Stimulated activated CD8-positive, alpha-beta memory T cell treated with anti-CD3 and anti-CD28 coated beads, Interleukin-4, amount 100 ng/mL, for 4 hours (primary cell): ENCODE measurements at places on chromosomes 5 and 9.
A peak's percentile ranks its signal among the peaks of the same experiment; 100 is the strongest.

DNA sequence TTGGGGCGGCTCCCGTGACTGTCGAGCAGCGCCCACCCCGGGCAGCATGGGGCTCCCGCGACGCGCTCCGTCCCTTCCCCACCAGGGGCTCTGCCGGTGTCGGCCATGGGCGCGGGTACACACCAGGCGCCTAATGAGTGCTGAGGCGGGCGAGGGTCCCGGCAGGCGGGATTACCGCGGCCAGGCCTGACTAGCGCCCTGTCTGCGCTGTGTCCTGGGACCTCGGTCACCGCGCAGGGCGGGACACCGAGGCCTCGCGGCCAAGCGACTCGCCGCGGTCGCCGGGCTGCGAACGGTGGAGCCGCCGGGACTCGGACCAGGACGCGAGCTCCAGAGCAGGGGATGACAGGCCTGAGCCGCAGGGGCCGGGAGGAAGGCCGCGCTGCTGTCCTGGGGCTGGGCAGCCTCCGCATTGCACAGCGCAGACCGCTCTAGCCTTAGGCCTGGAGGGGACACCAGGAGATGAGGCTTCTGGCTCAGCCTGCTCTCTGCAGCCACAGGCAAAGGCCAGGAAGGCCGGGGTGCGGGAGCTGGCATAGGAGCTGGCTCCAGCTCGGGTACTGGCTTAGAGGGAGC lies 14.1 kb downstream of the LCN10 start:
- no peak for DNase-seq

GRCh38 chr5:165258197-165258771 lies 1752.9 kb downstream of the MAT2B start:
- no peak for DNase-seq

GRCh38 chr5:131280417-131280816 lies 16.6 kb downstream of the CDC42SE2 start:
- DNase-seq = no peak

- DNase-seq = no peak
These were observed 254.5 kb downstream of the PBX3 start for GRCh38 chr9:126001581-126002225.

DNA sequence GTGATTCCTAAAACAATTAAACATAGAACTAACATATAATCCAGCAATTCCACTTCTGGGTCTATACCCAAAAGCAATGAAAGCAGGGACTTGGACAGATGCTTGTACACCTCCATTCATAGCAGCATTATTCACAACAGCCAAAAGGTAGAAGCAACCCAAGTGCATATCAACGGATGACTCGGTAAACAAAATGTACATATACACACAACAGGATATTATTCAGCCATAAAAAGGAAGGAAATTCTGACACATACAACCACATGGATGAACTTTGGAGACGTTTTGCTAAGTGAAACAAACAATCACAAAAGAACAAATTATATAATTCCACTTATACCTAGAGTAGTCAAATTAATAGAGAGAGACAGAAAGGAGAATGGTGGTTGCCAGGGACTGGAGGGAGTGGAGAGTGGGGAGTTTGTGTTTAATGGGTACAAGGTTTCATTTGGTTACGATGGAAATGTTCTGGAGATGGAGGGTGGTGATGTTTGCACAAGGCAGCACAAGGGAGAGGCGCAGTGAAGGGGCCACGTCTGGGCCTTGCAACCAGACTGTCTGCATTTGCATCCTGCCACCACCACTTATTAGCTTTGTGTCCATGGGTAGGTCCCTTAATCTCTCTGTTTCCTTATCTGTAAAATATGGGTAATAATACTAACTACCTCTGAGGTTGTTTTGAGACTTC lies 36.3 kb upstream of the RLN1 start:
- no peak for DNase-seq

GRCh38 chr9:122387536-122387935 lies 16.7 kb downstream of the PTGS1 start:
- no peak for DNase-seq

GRCh38 chr9:132862533-132862932 lies 15.6 kb downstream of the AK8 start:
- DNase-seq = no peak

DNA sequence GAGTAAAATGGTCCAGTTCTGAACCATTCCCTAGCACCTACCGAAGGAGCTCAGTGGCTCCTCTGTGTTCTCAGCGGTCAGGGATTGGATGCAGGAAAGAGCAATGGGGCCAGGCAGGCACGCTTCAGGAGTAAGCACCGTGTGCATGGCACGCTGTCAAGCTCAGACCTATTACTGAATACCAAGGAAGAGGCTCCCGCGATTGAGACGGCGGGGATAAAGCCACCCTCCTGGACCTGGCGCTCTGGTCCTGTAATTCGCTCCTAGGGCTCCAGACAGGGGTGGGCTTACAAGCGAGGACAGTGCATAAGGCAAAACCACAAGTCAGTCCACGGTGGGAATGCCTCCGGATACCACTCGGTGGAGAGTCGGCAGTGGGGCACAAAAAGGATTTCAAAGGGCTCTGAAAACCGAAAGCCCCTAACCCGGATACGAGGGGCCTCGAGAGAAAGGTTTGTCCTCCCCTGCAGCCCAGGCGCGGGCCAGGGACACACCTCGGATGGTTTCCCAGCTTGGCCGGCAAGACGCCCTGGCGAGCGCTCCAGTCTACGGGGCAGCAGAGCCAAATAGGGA lies 988 bp downstream of the OXCT1 start:
- peak; percentile 0 for DNase-seq

GRCh38 chr5:167452136-167452535 lies 839.3 kb upstream of the WWC1 start:
- no peak for DNase-seq

DNA sequence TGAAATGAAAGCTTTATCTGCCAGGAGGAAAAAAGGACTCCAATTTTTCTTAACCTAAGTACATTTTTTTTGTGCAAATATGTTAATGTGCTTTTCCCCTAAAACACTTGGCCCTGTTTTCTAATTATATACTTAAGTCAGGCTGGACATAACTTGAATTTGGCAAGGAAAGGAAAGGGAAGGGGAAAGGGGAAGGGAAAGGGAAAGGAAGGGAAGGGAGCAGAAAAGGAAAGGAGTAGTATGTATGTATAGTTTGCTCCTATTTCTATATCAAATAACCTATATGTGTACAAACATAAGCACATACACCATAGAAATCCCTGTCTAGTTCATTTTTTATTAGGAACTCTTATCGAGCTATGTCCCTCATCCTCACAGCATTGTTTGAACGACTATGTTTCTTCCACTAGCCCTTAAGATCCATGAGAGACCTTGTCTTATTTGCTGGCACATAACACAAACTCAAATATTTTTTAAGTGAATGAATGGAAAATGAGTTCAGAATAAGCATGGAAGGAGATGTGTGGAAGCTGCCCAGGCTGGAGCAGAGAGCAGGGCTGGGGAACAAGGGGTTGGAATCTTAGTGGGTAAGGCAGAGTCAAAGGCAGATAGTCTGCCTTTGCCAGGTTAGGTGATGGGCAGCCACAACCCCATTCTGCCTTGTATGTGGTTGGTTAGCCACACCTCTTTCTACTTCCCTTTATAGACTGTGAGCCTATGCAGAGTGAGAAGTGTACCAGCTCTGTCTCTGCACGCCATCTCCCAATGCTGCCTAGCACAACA lies 70.0 kb downstream of the KLHL3 start:
- DNase-seq = no peak

- DNase-seq = no peak
These were observed 49.9 kb upstream of the GDNF start for GRCh38 chr5:37889612-37890317.

DNA sequence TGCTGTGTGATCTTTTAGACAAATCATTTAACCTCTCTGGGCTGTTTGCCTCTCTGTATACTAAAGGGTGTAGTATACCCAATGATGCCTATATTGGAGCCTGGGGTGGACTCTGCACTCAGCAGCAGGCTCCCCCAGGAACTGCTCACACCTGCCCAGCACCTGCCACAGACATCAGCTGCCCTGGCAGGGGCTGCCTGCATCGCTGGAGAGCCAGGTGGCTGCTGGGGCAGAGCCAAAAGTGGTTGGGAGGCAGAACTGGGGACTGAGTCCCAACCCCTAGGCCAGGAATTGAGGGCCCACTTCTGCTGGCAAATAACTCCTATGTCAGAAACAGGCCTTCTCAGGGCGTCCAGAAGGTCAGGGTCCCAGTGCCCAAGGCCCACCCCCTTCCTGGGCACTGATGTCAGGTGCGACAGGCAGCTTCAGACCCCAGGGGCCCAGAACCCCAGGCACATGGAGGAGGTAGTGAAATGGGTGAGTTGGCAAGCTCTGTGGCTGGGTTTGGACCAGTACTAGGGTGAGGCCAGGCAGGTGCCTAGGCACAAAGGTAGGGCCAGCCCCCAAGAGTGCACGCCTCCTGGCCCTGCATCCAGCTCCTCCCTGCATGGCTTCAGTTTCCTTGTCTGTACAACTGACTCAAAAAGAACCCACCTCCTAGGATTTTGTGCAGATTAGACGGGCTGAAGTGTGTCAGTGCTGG lies 5.8 kb downstream of the UNC5A start:
- DNase-seq = no peak

GRCh38 chr9:17843236-17843635 lies 264.4 kb downstream of the SH3GL2 start:
- no peak for DNase-seq

DNA sequence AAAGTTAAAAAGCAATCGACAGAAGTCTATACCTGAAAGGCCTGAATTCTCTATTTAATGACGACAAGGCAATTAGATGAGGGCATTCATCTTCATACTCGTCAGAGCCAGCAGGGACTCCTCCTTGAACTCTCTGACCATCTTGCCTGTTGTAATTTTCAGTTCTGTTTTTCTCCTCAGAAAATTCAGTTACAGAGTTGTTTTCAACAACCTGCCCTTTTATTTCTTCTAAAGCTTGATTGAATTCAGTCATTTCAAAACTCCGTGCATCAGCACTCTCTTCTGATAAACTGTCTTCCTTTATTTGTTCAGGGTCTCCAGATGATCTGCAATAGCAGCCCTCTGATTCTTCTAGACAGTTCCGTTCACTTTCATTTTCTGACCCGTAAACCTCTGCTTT lies 15.6 kb downstream of the RIOK2 start:
- no peak for DNase-seq

DNA sequence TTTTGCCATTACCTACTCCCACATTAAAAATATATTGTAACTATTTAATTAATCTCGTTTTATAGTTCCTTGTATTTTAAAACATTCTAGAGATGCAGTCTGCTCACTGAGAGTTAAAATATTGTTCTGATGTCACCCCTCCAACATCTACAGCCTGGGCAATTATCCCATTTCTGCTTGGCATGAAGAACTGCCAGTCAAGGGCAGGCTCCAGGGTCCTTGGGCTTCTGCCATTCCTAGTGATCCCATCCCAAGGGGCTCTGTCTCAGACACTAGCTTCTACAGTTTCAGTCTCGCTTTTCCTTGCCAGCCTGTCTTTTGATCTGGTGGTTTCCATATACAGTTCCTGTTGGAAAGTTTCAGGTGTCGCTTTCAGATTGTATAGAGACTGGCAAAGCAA lies 287.2 kb downstream of the TMEM232 start:
- DNase-seq = no peak

- DNase-seq = no peak
These were observed 112.9 kb downstream of the AOPEP start for GRCh38 chr9:94839398-94839797.

DNA sequence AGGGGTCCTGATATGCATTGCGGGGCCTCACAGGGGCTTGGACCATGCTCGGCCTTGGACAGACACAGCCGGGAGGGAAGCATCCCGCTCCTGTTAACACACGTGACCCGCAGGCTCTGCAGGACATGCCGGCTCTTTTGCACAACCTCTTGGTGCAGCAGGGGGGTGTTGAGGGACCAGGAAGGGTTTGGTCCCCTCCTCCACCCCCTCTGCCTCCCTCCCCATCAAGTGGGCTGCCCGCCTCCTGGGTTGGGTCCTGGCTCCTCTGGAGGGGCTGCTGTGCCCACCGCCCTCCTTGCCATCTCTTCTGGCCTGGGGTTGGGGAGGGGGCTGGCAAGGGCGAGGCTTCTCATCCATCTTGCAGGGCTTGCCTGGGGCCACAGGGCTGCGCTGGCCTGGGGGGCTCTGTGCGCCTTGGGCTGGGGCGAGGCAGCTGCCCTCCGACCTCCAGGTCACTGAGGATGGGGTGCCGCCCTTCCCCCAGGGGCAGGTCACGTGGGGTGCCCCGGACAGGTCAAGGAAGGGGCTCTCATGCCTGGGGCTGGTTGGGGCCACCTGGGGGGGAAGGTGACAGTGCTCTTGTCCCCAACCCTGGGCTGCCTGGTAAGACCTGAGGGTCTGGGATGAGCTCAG lies 16.8 kb upstream of the SLC9A3 start:
- no peak for DNase-seq
